ENCODE measurements at places on chromosomes 13 and 19. TPM values are rescaled to one million over a fixed set of nuclear protein-coding genes. Genes with fewer than 3 reads are reported as not detected.

Gene ENOX1
- total RNA-seq = 0.35 TPM

Gene TNNI3
- total RNA-seq = not detected

Gene ACER1
- total RNA-seq = not detected

Gene PRR22
- total RNA-seq = 4.1 TPM

Gene PLIN5
- 3.2 TPM for total RNA-seq

Gene LGALS4
- 7,005 TPM for total RNA-seq

Gene AMH
- total RNA-seq = 2.7 TPM

Gene SHKBP1
- 70.6 TPM for total RNA-seq

Gene C2CD4C
- 1.7 TPM for total RNA-seq

Gene ADAMTSL5
- 2.7 TPM for total RNA-seq

Gene FCER2
- 0.26 TPM for total RNA-seq

Data from mucosa of descending colon (tissue), 3 donors.